ENCODE measurements at places on chromosomes 12 and 14.

DNA sequence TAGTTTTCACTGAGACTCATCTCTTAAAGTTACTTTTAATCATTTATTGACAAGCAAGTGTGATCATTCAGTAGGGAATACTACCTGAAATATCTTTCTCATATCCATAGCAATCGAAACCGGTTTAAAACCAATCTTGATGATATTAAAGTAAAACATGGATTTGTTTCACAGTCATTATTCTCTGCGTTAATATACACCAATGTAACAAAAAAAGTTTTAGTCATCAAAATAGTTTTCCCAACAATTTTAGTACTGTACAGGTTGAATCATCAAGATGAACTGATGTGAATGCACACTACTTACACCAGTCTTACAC lies 137.0 kb upstream of the KRAS start:
- DNase-seq: no peak

DNA sequence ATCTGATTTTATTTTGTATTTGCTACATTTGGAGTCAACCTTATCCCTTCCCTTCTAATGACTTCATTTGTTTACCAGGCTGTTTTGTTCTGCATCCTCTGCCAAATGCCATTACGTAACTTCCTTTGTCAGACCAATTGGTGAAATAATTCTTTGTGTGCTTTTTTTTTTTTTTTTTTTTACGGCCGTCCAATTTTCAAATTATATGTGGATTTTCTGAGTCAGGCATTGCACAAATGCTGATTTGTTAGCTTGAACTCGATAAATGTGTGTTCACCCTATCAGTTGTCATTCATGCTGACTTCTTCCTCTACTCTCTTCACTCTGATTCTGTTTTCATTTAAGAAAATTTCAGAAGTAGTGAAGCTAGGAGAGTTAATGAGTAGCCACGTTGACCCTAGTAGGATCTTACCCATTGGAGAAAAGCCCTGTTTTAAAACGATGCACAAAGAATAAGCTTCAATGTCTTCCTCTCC lies 386.2 kb downstream of the DIO2 start:
- DNase-seq: no peak

DNA sequence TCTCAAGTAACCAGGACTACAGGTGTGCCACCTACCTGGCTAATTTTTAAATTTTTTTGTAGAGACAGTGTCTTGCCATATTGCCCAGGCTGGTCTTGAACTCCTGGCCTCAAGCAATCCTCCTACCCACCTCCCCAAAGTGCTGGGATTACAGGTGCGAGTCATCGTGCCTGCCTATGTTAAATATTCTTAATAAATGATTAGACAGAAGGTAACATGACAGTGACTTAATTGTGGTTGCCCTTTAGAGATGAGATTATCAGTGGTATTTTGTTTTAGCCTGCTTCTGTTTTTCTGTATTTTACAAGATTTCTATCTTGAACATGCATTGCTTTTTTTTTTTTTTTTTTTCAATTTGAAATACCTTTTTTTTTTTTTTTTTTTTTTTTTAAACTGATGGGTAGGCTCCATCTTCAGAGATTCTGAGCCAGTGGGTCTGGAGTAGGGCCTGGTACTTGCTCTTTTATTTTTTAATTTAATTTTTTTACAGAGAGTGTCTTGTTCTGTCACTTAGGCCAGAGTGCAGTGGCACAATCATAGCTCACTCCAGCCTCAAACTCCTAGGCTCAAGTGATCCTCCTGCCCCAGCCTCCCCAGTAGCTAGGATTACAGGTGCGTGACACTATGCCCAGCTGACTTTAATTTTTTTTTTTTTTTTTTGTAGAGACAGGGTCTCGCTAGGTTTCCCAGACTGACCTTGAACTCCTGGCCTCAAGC lies 88.4 kb downstream of the BORCS5 start:
- no peak for DNase-seq

DNA sequence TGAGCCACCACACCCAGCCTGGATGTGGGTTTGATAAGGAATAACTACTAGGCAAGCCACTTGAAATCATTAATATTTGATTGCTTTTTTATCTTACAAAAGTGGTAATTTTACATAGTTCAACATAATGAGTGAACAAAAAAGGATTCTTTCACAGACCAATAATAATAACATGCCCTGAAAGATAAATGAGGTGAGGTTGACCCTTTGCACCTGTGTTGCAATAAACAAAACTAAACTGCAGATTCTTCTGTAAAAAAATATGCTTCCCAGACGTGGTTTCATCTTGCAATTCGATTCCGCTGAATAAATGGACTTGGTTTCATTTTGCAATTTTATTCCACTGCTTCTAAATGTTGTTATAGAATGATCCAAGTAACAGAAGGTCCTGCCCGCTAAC lies 1514.9 kb upstream of the TMEM132C start:
- DNase-seq: no peak

- DNase-seq: no peak
These were observed 41.1 kb upstream of the DHRS7 start for GRCh38 chr14:60206249-60206670.

- DNase-seq: no peak
These were observed 80.6 kb upstream of the PLEKHA5 start for GRCh38 chr12:19048943-19049342.

DNA sequence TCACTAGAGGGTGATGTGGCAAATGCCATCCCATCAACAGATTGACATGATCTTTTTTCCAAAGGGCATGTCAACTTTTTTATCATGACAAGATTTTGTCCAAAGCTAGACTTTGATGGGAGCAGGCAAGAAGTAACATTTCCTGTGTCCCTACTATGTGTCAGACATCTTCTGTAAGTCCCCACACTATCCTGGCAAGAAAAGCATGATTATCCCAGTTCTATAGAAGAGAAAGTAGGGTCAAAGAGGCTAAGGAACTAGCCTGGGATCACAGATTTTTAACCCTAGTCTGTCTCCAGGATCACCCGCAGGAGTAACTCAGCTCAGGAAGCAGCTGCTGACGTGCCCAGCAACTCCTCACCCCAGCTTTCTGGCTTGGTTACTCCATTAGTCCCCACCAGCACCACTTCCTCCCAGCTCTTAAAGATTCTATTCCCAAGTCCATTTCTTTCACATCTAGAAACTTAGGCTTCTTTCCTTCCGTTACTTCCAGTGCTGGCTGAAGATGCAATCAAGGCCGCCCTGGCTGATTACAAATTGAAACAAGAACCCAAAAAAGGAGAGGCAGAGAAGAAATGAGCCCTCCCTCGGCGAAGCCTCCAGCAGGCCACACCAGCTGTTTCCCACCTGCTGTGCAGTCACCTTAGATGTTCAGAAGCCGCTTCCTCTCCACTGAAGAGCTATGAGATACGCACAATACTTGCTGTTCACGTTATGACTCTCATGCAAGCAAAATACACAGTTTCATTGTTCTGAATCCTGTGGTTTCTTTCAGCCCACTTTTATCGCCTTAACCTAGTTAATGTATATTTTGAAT lies 6.2 kb downstream of the ISCU start:
- DNase-seq: no peak

- peak; percentile 6 for DNase-seq
These were observed 23.1 kb downstream of the BICDL1 start for GRCh38 chr12:120012067-120012621.

DNA sequence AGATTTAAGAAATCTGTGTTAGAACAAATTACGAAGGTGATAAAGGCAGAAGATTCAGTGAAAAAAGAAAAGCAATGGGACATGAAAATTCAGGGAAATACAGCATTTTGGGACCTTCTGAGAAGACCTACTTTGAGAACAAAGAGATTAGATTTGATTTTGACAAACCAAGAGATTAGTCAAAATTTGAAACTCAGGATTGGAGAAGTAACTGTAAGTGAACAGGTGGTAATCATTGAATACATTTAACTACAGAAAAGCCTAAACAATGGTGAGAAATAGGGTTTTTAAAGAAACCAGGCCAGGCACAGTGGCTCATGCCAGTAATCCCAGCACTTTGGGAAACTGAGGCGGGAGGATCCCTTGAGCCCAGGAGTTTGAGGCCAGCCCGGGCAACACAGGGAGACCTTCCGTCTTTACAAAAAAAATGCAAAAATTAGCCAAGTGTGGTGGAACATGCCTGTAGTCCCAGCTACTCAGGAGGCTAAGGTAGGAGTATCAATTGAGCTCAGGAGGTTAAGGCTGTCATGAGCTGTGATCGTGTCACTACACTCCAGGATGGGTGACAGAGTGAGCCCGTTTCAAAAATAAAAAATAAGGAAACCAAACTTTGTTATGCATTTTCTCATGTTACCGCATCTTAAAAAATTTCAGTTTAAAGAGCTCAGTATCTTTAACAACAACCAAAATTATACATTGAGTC lies 8.9 kb upstream of the SAV1 start:
- DNase-seq: no peak

DNA sequence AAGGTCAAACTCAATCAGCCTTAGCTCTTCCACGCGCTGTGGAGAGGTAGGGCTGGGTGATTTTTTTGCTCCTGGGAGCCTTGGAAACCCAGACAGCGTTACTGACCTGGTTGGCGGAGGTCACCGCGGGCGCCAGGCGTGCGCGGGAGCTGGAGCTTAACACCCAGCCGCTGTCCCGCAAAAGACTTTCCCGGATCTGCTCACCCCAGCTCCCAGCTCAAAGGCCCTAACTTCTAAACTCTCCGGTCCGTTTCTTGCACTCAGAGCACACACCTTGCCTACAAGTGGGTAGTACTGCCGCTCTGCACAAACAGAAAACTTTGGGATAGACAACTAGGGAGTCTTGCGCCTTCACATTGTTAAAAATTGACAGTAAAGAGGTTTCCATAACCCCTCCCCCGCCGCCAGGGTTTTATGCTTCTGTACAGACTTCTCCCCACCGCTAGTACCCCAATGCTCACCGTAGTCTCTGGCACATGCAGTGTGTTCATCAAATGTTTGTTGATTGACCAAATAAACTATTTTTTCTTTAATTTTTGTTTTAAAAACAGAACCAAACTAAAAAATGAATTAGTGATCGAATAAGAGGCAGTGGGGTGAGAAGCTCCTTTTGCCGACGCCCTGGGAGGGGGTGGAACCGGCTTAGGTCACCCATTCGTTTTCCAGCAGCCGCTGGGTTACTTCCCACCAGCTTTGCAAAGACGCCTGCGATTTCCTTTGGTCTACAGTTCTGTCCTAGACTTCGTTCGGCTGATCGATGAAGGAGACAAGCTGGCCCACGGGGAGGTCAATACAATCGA lies 12.7 kb upstream of the TBX3 start:
- no peak for DNase-seq

DNA sequence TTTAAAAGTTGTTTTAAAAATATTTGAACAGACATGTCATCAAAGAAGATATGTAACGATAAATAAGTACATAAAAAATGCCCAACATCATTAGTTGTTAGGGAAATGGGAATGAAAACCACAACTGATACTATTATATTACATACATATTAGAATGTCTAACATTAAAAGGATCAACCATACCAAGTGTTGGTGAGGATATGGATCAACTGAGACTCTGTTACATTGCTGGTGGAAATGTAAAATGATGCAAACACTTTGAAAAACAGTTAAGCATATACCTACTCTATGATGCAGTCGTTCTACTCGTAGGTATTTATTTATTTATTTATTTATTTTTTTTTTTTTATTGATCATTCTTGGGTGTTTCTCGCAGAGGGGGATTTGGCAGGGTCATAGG lies 149.7 kb downstream of the BRMS1L start:
- DNase-seq: no peak

- DNase-seq: no peak
These were observed 65.1 kb upstream of the KTN1 start for GRCh38 chr14:55514819-55515490.

- DNase-seq: no peak
These were observed 208.5 kb downstream of the CHST11 start for GRCh38 chr12:104665296-104665695.

DNA sequence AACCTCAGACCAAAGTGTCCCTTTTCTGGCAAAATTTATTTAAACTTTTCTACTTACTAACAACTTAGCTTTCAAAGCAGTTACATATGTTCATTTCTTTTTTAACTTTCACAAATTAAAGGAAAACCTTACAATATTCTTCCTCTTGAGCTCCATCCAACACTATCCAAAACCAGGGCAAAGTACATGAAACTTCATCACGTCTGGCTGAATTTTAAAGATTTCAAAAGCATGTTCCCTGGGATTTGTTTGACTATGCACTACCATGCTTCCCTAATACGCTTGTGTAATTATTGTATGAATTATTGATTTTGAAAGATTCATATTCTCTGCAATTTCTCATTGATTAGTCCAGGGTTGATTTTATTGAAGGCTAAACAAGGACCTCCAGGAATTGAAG lies 343.1 kb upstream of the TMPO start:
- DNase-seq: no peak

DNA sequence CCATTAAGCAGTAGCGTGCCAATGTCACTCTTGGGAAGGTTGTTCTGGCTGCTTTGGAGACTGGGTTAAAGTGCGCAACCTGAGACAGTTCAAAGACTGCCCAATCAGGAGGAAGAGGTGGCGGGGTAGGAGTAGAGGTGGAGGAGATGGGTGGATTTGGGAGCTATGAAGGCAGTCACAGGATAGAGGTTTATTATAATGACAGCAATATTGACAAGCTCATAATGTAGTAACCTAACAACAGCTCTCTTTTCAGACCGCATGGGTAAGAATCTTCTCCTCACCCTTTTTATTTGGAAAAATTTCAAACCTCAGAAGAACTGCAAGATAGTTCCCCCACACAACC lies 5.3 kb upstream of the PSMD9 start:
- DNase-seq: no peak

DNA sequence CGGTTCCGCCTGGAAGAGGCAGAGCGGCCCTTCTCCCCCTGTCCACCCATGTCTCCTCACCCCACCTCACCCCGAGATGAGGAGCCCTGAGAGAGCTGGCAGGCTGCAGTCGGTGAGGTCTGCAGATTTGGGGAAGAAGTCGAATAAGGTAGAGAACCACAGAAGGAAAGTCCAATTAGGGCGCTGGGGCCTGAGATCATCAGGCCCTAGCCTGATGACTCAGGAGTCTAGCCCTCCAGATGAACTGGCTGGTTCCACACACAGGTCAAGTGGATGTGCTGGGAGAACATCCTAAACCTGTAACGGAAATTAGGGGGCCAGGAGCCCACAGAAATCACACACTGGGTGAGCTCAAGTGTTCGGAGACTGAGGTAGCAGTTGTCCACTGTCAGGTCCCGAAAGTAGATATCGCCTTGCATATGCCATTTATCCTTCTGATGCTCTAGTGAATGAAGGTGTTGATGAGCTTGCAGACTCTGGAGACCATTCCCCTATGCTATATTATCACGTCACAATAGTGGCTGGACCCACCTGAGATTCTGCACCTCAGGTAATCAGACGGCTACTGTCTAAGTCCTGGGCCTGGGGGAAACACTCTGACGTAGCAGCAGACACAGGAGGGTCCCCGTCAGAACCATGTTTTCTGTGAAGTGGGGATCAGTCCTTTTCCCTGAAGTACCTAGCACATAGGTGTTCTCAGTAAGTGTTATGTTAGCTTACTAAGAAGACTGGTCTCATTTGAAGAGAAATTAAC lies 886 bp upstream of the METTL17 start:
- no peak for DNase-seq

DNA sequence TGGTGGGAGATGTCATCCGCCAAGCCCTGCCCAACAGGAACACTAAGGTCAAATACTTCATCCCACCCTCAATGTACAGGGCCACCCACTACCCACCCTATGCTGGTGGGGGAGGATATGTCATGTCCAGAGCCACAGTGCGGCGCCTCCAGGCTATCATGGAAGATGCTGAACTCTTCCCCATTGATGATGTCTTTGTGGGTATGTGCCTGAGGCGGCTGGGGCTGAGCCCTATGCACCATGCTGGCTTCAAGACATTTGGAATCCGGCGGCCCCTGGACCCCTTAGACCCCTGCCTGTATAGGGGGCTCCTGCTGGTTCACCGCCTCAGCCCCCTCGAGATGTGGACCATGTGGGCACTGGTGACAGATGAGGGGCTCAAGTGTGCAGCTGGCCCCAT lies 3.5 kb downstream of the B3GNT4 start:
- DNase-seq: no peak

All from NCI-H1436 (cell line).